ENCODE measurements at places on chromosomes 5 and 9. TPM values are rescaled to one million over a fixed set of nuclear protein-coding genes. Genes with fewer than 3 reads are reported as not detected.

The CEL gene
- 0.41 TPM for polyA plus RNA-seq

The PCDHB12 gene
- 0.32 TPM for polyA plus RNA-seq

The BTNL8 gene
- polyA plus RNA-seq: not detected

The ZNF622 gene
- 21.5 TPM for polyA plus RNA-seq

The GMCL2 gene
- polyA plus RNA-seq: not detected

The C9orf43 gene
- 0.56 TPM for polyA plus RNA-seq

The LCN2 gene
- polyA plus RNA-seq: not detected

The RLN2 gene
- polyA plus RNA-seq: not detected

The DRD1 gene
- 0.11 TPM for polyA plus RNA-seq

The PCDHGA9 gene
- 6.4 TPM for polyA plus RNA-seq

The ISOC1 gene
- polyA plus RNA-seq: 22.7 TPM

The PPP3R2 gene
- polyA plus RNA-seq: not detected

The CRHBP gene
- 0.33 TPM for polyA plus RNA-seq

The CNTNAP3 gene
- polyA plus RNA-seq: 1.8 TPM

The ANKRD18A gene
- polyA plus RNA-seq: not detected

The DND1 gene
- polyA plus RNA-seq: 0.14 TPM

The ESM1 gene
- 0.35 TPM for polyA plus RNA-seq

The SEC24A gene
- 35.9 TPM for polyA plus RNA-seq

The EGR1 gene
- polyA plus RNA-seq: 24.5 TPM

The JAKMIP2 gene
- 0.19 TPM for polyA plus RNA-seq

The TOMM5 gene
- polyA plus RNA-seq: 207 TPM

The AMBP gene
- polyA plus RNA-seq: 0.74 TPM

The KIF20A gene
- 25.4 TPM for polyA plus RNA-seq

The MUSK gene
- 0.58 TPM for polyA plus RNA-seq

The NOXA1 gene
- 0.06 TPM for polyA plus RNA-seq

The DDX4 gene
- polyA plus RNA-seq: not detected

The NUTM2F gene
- not detected for polyA plus RNA-seq

The MARCOL gene
- not detected for polyA plus RNA-seq

The MYMK gene
- polyA plus RNA-seq: not detected

The PPIC gene
- 56.0 TPM for polyA plus RNA-seq

The RNF38 gene
- 18.0 TPM for polyA plus RNA-seq

The LHFPL2 gene
- 20.1 TPM for polyA plus RNA-seq

The C1QTNF3 gene
- 0.74 TPM for polyA plus RNA-seq

The QRFP gene
- not detected for polyA plus RNA-seq

The LOX gene
- polyA plus RNA-seq: 228 TPM

The FOXD4L3 gene
- not detected for polyA plus RNA-seq

The KIAA0825 gene
- 2.1 TPM for polyA plus RNA-seq

The ADGRV1 gene
- polyA plus RNA-seq: not detected

The PLAC8L1 gene
- polyA plus RNA-seq: 0.15 TPM

The CCNJL gene
- 4.4 TPM for polyA plus RNA-seq

The PTPRD gene
- polyA plus RNA-seq: 0.19 TPM

The PCDHGA11 gene
- polyA plus RNA-seq: 7.5 TPM

The LCP2 gene
- not detected for polyA plus RNA-seq

The GFRA3 gene
- not detected for polyA plus RNA-seq

The DMRTA1 gene
- polyA plus RNA-seq: 0.07 TPM

The SPATA24 gene
- polyA plus RNA-seq: 3.9 TPM

The CKMT2 gene
- 0.11 TPM for polyA plus RNA-seq

The ZNF169 gene
- polyA plus RNA-seq: 2.4 TPM

The FABP6 gene
- polyA plus RNA-seq: not detected

The FYB1 gene
- 0.01 TPM for polyA plus RNA-seq

The SEMA6A gene
- 0.30 TPM for polyA plus RNA-seq

The INSL6 gene
- polyA plus RNA-seq: not detected

The ANKRD20A1 gene
- not detected for polyA plus RNA-seq
